T47D (cell line): ENCODE measurements at places on chromosomes 2 and 18.

- peak; percentile 3 for DNase-seq
Measured at GRCh38 chr2:1088192-1088860, 137.7 kb downstream of the SNTG2 start.

GRCh38 chr2:42232024-42232423 is 62.9 kb downstream of the EML4 start:
- no peak for DNase-seq

DNA sequence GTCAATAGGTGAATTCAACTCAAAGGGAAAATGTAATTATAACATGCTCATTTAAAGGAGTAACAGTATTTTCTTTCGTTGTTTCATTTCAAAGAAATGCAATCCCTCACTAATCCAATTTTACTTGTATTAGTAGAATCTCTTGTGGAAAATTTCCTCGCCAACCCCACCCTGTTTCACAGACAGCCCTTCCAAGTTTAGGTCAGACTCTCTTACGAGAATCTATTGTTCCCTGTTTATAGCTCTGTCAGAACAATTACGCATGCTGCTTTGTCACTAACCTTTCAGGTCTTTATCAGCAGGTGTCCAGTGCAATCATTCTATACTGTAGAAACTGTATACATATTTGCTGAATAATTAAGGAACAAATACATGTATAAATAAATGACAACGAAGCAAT is 657.8 kb upstream of the LINC00305 start:
- no peak for DNase-seq

DNA sequence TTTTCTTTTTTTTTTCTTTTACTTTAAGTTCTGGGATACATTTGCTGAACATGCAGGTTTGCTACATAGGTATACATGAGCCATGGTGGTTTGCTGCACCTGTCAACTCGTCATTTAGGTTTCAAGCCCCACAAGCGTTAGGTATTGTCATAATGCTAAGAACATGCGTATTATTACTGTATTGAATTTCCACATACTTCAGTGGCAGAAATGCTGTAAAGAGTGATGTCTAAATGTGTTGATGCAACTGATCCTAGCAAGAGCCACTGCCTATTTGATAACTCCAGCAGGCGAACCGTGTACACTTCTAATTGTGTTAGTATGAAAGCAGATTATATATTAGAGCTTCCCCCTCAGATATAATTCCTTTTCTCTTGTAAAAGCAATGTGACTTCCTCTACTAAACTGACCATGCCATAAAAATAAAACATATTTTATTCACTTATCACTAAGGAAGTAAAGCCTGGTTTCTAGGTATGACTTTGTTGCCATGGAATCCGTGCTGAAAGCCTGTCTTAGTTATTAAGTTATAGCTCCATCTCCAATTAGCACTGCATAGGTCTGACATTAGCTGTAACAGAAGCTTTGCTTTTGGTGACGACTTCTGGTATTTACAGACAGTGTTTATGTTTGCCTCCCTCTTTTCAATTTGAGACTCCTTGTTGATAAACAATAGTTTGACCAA is 280.0 kb downstream of the GALR1 start:
- DNase-seq, result no peak

DNA sequence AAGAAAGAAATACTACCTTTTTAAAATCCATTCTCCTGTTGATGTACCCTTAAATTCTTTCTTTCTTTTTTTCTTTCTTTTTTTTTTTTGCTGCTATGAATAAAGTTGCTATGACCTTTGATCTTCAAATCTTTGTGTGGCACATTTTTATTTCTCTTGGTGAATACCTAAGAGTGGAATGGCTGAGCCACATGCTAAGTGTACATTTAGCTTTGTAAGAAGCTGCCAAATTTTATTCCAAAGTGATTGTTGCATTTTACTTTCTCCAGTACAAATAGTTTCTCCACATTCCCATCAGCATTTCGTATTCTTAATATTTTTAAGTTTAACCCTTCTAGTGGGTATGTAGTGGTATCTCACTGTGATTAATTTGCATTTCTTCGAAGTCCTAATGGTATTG is 88.8 kb upstream of the RAB27B start:
- DNase-seq, result no peak

DNA sequence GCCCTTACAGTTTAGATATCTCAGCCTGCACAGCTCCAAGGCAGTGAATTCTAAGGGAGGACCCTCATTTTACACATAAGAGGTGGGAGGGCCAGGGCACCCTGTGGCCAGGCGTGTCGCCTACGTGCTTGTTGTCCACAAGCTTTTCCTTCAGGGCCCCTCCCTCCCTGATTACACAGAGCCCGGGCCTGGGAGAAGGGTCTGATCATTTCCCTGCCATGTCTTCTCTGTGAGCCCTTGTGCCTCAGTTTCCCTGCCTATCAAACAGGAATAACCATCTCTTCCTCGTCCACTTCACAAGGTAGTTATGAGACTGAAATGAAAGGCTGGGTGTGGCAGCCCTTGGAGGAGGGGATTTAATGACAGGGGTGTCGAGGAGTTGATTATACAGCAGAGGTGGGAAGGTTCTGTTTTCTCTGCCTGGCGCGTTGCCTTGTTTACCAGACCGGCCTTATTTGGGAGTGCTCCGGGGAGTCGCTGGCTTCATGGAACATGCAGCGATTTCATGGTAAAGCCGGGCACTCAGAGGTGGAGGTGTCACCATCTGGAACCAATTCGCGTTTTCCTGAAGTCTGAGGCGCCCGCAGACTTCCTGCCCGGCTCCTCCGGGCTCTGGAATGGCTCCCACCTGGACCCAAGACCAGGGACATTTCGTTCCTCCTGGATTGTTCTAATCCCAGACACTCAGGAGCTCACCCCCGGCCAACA is 208.9 kb downstream of the KLHL29 start:
- peak; percentile 9 for DNase-seq
